ENCODE measurements at places on chromosomes 7 and 10.

DNA sequence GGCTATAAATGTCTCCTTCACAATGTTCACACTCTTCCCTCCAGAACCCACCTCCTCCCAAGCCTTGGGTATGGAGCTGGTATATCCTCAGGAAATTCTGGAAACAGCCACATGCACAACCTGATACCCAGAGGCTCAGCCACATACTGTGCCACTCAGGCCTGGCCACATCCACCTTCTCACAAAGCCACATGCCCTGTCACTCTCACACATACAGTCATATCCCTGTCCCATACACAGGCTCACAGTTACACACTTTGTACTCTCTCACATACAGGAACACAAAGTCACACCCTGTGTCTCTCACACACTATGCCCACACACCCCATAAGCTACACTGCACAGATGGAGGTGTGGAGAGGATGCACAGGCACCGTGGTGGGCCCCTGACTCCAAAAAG, 10.1 kb downstream of the KCNIP2 start:
- DNase-seq, result no peak

DNA sequence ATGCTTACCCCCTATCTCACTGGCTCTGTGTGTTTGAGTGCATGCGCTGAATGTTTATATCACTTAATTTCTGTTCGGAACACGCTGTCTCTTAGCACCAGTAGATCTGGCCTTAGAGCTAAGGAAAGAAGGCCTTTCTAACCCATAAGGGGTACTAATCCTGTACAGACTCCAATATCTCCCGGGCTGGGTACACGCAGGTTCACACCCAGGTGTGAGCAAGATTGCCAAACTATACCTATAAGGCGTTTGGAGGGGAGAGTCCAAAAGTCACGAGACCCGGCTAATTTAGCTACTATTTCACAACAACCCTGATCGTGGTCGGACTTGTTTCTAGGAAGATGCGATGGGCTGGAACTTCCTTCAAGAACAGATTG, 727 bp upstream of the PDSS1 start:
- peak; percentile 58 for DNase-seq

DNA sequence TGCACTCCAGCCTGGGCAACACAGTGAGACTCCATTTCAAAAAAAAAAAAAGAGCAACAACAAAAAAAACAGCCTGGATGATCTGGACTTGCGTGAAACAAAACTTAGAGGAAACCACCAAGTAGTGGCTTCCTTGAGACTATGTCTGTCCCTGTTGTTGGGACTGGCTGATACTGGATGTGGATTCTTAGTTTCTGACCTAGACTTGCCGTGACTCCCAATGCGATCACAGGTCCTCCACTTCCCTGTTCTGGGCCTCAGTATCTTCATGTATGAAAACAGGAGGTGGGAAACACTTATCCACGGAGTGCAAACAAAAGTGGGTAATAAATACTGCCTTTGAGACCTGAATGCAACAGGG, 125.7 kb downstream of the PRPF18 start:
- DNase-seq, result no peak

GRCh38 chr7:25006276-25006675, 26.3 kb upstream of the OSBPL3 start:
- no peak for DNase-seq

Data from choroid plexus epithelial cell (primary cell).